Endothelial cell of umbilical vein (primary cell): ENCODE measurements at places on chromosomes 1 and 21. TPM values are rescaled to one million over a fixed set of nuclear protein-coding genes. Genes with fewer than 3 reads are reported as not detected.

Gene SOAT1
- 10.4 and 14.0 TPM in 2 replicates for polyA plus RNA-seq

Gene CDK18
- 0.13 and 0.17 TPM in 2 replicates for polyA plus RNA-seq

Gene ZFYVE9
- 3.6 and 4.1 TPM in 2 replicates for polyA plus RNA-seq

Gene SMCP
- polyA plus RNA-seq = not detected in 2 replicates

Gene PTPRF
- polyA plus RNA-seq = 217 and 267 TPM in 2 replicates
